ENCODE measurements at places on chromosomes 13 and 19.

GRCh38 chr19:3890591-3890990 is 10.1 kb downstream of the ATCAY start:
- DNase-seq = no peak

DNA sequence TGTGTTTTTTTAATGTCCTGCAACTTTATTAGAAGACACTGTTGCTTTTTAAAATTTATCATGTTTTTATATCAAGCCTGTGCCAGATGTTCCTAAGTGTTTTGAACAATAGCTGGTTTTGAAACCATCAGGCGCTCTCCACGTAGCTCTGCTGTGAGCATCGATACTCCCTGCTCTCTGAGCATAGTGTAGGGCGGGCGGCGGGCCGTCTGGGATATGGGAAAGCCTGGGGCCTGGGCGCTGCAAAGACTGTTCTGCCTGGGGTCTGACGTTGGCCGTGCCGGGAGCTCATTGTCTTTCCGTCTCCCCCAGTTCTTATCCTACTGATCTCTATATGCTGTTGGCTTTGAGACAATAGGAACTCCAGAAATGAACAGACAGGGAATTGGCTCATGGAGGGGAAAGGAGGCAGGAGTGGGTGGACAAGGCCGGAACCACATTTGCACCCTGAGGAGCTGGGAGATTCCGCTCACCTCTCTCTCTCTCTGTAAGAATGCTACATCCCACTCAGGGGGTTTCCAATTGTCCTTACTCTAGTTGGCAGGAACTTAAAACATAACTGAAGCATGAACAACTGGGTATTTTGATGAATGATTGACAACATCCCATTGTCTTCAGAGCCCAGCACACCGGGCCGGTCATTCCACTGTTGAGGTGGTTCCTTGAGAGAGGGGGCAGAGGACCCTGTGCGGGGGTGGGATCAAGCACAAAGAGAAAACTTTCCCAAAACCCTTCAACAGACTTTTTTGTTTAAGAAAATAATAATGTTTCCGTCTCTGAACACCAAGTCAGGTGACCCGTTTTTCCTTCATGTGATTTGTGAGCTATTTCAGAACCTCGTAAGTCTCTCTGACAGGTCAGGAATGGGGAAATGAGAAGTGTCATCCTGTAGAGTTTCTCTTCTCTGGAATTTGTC is 64.7 kb downstream of the COL4A2 start:
- no peak for DNase-seq

DNA sequence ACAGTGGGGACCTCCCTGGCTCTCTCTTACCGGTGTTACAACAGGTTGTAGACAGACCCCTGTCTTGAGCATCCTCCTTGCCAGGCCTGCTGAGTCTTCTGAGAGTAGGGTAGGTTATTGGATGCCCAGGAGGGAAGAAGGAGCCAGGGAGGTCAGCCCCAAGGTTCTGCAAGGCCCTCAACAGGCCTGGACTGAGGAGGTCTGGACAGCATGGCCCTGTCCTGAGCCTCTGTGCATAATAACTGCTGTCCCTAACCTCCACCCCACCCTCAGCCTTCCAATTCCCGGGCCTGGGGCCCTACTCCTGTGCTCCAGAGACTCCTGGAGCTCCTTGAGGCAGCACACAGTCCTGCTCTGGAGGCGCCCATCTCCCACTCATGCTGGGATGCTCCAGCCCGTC is 336 bp downstream of the CD22 start:
- DNase-seq = no peak

DNA sequence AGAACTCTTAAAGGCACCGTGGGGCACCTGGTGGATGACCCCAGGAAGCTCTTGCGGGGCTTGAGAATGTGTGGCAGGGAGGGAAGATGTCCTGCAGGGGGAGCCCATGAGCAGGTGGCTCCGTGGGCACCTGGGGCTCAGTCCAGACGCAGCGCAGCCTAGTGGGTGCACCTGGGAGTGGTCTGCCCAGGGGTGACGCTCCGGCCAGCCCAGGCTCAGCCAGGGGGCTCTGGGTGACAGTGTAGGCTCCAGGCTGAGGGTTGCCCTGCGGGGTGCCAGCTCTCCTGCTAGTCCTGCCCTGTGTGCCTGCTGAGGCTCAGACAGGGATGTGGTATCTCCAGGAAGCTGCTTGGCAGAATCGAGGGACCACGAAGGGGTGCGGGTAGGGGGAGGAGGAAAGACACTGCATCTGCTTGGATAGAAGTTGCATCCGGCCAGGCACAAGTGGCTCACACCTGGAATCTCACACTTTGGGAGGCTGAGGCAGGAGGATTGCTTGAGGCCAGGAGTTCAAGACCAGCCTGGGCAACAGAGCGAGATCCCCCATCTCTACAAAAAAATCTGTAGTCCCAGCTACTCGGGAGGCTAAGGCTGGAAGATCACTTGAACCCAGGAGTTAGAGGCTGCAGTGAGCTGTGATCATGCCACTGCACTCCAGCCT is 15.0 kb upstream of the PGLS start:
- peak; percentile 64 for DNase-seq

GRCh38 chr19:18894254-18895037 is 1.5 kb downstream of the CERS1 start:
- no peak for DNase-seq

GRCh38 chr19:18651733-18652132 is 14.9 kb downstream of the KLHL26 start:
- DNase-seq = no peak

Data from stimulated activated CD8-positive, alpha-beta memory T cell treated with anti-CD3 and anti-CD28 coated beads, Interleukin-2, amount 100 ng/mL, for 1 hour (primary cell).